ENCODE measurements at places on chromosomes 4 and X.

GRCh38 chr4:21792736-21793135, 155.8 kb downstream of the KCNIP4 start:
- DNase-seq: no peak

- no peak for DNase-seq
These were observed 88.6 kb upstream of the HHIP start for GRCh38 chr4:144557404-144557803.

GRCh38 chrX:68851082-68851481, 22.3 kb downstream of the EFNB1 start:
- no peak for DNase-seq

DNA sequence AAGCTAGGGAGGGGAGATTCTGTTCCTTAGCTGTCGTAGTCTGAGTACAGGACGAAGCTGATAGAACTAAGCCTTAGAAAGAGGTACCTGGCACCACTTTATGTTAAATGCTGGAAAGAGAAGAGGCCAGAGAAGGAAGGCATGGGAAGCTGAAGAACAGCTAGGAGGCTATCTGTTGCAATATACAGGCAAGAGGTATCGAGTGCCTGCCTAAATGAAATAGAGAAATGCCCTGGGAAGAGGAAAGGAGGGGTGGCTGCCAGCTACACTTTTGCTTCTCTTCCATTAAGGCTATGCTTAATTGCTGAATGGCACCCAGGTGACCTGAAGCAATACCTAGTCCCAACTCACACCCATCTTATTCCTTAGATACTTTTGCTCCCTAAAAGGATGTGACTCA, 380.4 kb upstream of the FGF13 start:
- DNase-seq: no peak

GRCh38 chr4:67380154-67380553, 165.1 kb downstream of the CENPC start:
- DNase-seq: no peak

DNA sequence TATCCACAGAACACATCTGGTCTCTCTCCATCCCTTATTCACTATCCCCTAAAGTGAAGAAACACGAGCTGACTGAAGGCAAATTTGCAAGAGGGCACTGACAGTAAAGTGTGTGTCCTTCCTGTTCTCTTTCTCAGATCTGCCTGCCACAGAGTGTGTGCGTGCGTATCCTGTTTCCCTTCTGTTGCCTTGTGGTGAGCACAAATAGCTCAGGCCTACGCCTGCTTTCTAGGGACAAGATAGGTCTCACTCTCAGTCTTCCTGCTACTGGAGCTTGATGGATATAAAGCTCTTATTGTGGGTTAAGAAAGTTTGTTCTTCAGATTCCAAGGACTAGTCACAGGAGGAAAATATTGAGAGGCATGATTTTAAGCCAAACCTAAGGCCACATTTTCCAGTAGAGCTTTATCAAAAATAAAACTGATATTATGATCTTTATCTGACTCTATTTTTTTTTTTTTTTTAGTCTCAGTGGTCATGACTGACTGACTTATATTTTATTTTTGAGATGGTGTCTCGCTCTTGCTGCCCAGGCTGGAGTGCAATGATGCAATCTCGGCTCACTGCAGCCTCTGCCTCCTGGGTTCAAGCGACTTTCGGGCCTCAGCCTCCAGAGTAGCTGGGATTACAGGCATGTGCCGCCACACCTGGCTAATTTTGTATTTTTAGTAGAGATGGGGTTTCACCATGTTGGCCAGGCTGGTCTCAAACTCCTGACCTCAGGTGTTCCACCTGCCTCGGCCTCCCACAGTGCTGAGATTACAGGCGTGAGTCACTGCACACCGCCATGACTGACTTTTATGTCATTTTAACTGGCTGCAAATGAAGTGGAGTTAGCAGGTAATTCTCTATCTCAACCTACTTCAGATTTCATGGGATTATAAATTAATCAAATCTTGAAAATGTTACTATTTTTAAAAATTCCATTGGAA, 140.3 kb upstream of the SH3RF1 start:
- peak; percentile 22 for DNase-seq

GRCh38 chrX:40578039-40578695, 2.6 kb upstream of the ATP6AP2 start:
- DNase-seq: no peak

DNA sequence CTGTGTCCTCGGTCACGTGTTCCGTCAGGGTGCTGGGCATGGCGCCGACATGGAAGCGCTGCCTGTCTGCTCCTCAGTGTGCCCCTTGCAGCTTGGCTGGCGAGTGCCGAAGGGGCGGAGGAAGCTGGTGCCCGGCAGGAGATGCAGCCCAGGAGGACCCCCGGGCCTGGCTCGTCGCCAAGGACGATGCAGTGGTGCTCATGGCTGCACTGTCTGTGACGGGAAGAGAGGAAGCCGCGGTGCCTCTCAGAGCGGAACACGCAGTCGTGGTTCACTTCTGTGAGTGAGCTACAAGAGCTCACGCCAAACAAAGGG, 38.1 kb downstream of the FGFRL1 start:
- no peak for DNase-seq

- DNase-seq: no peak
These were observed 28.7 kb downstream of the APLN start for GRCh38 chrX:129626026-129626425.

- no peak for DNase-seq
These were observed 3.6 kb downstream of the NOX1 start for GRCh38 chrX:100870527-100870926.

All from GM19239 (cell line).